Uterus (tissue), 4 donors: ENCODE measurements at places on chromosomes 6 and 20.

DNA sequence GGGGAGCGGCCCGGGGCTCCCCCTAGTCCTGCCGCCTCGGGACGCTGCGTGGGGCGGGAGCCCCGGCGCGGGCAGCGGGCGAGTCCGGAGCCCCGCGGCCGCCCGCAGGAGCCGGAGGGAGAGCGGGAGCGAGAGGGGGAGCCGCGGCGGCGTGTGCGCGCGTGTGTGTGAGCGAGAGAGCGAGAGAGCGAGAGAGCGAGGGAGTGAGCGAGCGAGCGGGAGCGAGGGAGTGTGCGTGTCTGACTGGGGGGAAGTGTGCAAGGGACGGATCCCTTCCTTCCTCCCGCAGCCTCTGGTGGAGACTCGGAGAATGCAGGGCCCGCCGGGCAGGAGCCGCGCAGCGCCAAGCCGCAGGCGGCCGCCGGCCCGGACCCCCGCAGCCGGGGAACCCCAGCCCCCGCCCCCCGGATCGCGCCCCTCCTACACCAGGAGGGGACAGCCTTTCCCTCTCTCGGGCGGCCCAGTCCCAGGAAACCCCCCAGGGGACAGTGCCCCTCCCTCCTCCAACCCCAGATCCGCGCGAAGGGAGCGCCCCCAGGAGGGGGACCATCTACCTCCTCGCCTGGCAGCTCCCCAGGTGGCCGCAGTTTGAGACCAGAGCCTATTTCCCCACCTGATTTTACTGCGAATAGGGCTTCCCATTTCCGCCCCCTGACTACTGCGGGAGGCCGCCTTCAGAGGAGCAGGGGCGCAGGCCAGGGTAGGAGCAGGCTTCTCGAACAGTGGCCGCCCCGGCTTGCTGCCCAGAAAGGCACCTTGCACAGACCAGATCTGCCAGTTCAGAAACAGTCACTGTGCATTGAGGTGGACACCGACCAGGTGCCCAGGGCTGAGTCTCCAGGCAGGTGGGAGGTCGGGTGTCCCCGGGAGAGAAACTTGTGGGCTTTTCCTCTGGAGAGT, at the start of gene CDH22:
Gene CDH22, minus strand, starts transcription at position 241 of the 900 bp plus-strand sequence. CDS start 57,204 bp downstream, outside the sequence.
- peak; percentile 28 for DNase-seq

- DNase-seq: no peak
Measured at GRCh38 chr20:64168381-64169090, 4.3 kb downstream of the MYT1 start.

GRCh38 chr6:7176208-7176607, 68.4 kb downstream of the RREB1 start:
- no peak for DNase-seq

GRCh38 chr6:161393839-161394364, 120.0 kb upstream of the AGPAT4 start:
- no peak for DNase-seq
